CD4-positive, alpha-beta T cell treated with Interferon alpha-2 for 1 hour (primary cell): ENCODE measurements at places on chromosomes 6 and 20.

DNA sequence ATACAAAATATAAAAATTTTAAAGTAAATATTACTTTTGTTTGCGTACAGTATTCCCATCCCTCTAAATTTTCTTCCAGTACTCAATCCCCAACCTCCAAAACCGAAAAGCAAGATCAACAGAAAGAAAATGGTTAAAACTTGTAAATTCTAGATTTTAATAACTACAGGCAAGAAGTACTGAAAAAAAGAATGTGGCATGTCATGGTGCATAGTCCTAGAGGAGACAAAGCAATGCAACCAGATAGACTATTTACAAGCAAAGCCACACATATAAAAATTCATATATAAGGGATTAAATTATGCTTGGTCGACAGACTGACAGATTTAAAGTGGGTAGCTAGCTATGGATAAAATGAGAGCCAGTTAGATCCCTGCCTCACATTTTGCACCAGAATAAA is 56.5 kb upstream of the HFE start:
- DNase-seq, result no peak

DNA sequence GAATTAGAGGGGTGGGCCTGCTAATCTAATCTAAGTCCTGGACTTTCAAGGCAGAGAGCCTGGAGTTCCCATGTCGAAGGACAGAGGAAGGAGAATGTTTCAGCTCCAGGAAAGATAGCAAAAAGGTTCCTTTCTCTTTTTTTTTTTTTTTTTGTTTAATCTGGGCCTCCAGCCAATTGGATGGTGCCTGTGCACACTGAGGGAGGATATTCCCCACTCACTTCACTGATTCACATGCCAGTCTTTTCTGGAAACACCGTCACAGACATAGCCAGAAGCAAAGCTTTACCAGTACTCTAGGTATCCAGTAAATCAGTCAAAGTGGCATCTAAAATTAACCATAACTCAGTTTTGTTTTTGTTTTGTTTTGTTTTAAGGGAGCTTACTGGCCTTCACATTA is 721.1 kb downstream of the TENT5A start:
- no peak for DNase-seq

- DNase-seq, result no peak
Observed at GRCh38 chr20:33407796-33408195, 6.5 kb upstream of the CDK5RAP1 start.

GRCh38 chr6:24901698-24902328 is 33.9 kb downstream of the RIPOR2 start:
- DNase-seq, result no peak

DNA sequence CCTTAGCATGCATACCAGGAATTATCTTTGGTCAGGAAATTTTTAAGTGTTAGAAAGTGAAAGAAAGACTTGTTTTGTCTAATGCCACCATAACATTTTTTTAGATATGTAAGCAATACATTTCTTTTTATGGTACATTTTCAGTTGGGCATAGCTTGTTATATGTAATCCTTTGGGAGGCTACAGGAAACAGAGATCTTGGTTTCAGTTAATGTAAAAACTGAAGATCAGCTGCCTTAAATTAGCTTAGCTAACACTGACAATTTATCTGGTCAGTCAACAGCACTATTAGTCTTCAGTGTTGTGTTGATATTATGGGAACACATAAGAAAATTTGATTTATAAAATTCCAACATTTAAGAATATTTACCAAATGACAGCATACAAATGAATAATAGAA is 78.6 kb upstream of the SMIM8 start:
- no peak for DNase-seq

DNA sequence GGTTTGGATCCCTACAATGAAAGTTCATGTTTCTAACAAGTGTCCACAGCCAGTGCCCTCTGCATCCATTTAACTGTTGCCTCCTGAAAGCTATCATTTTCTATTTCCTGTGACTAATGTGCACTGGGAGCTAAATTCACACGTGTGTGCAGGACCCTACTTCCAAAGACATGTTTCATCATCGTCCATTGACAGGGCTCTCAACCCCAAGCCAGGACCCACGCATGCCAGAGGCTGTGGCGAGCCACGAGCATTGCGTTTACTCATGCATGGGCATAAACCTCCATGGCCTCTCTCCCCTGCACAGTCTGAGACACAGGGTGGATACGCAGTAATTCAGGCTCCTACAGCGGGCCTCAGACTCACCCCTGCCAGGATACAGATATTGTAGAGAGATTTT is 153.2 kb downstream of the MAFB start:
- DNase-seq, result no peak

DNA sequence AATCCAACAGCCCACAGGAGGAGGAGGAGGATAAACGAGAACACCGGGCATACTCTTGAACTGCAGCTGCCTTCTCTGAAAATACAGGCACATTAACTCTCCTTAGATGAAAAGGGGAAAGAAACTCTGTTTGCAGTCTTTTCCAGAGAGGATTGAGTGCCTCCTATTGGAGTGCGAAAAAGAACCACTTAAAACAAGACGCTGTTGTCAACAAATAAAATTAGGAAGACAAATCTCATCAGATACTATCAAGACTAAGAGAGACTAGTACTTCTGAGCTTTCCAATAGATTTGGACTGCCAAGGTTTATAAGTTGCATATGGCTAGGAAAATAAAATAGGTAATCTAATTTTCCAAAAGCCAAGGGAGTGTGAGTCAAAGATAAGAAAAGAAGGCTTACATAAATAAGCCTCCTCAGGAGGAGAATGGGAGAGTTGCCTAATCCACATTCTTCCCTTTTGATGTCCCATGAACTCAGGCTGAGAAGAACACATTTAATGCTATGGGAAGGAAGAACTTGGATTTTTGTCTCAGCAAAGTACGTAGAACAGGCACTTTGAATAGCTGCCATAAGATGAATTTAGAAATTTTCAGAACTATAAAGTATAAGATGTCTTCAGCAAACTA is 154.7 kb downstream of the ARHGAP18 start:
- DNase-seq, result no peak

GRCh38 chr6:144158133-144158532 is 7.8 kb downstream of the STX11 start:
- no peak for DNase-seq

GRCh38 chr6:130923350-130923749 is 96.1 kb downstream of the SMLR1 start:
- DNase-seq, result no peak

DNA sequence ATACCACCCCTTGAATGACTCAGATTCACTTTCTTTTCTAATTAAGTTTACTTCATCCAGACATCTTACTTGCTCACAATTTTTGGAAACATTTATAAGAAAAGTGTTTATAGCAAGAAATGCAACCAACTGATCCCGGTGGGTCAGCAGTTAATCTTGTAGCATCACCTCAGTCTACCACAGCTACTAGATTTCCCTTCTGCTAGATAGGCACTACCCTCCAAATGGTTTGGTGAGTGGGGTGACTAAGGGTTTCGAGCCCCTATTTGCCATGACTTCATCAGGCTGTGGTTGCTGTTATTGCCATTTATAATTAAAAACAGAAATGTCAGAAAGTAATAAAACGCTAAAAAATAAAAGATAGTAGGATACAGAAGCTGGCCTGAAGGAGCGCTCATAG is 930.1 kb upstream of the GJE1 start:
- no peak for DNase-seq

GRCh38 chr6:34531580-34532201 is 24.4 kb downstream of the SPDEF start:
- DNase-seq, result peak; percentile 65

DNA sequence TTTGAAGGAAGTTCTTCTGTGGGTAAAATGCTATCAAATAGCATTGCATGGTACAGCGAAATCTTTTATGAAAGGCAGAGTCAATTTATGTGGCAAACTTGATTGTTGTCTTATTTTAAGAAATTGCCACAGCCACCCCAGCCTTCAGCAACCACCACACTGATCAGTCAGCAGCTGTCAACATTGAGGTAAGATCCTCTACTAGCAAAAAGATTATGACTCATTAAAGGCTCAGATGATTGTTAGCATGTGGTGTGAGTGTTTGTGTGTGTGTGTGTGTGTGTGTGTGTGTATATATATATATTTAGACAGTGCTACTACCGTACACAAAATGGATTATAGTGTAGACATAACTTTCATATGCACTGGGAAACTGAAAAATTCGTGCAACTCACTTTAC is 27.8 kb downstream of the LRRN4 start:
- DNase-seq, result no peak

GRCh38 chr6:109441069-109441816 is 719 bp downstream of the SMPD2 start:
- DNase-seq, result peak; percentile 59

DNA sequence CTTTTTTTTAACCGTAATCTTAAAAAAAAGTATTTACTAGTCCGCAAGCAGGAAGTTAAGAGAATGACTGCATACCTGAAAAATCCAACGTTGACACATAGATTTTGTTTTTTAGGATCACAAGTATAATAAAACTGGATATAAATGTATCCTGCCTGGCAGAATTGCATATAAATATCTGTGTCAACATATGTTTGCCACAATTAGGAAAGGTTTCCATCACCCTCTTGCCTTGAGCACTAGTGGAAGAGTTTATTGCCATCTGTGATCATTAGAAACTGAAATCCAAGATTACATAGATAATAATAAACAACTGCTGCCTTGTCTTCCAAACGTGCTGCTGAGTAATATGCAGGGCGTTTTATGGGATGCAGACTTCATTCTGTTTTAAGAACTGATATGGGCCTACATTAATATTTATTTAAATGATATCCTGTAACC is 27.9 kb downstream of the PLEKHG1 start:
- DNase-seq, result no peak

GRCh38 chr6:53109612-53110011 is 39.0 kb downstream of the GCM1 start:
- DNase-seq, result no peak

DNA sequence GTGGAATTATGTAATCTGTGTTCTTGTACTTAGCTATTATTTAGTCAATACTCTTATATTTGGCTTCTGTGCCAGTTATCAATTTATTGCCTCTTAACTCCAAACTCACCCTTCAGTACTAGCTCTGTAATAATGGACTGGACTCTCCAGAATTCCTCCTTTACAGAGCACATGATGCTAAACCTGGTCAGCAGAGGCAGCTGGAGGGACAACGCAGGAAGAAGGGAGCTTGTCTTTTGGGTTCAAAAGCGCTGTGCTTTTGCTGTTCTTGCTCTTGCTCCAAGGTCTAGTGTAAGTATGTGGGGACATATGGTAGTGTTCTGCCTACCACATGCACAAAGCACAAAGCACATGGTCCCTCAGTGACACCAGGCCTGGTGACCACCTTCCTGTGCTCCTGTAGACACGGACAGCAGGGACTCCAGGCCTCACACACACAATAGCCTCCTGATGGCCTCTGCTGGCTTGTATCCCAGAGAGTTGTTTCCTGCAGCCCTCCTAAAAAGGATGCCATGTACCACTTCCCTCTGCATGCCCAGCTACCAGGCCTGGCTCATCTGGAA is 46.1 kb downstream of the CHD6 start:
- DNase-seq, result no peak

GRCh38 chr6:70531133-70531532 is 35.6 kb upstream of the SDHAF4 start:
- DNase-seq, result no peak

DNA sequence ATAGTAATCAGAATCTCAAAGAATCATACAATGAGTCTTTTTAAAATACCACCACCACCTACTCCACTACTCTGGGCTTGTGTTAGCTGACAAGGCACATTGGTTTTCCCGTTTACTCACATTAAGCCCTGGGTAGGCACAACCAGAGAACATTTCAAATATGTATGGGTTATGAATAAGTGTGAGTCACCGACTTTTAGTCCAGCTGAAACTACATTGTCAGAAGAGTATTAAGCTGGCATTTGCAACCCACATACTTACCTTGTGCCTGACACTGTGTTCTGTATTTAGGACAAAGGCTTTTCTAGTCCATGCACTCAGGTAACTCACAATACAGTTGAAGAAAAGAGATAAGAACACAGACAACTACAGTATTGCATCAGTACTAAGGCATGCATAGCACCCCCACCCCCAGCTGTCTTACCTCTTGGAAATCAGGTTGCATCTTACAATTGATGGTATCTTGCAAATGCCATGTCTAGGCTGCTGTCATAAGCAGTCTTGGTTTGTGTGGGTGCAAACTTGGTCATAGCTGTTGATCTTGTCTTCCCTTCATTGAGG is 40.3 kb upstream of the AHI1 start:
- peak; percentile 20 for DNase-seq

GRCh38 chr6:6560909-6561308 is 27.6 kb upstream of the LY86 start:
- no peak for DNase-seq

- DNase-seq, result no peak
Observed at GRCh38 chr6:42962502-42963178, 2.1 kb downstream of the GNMT start.

GRCh38 chr6:5851261-5851757 is 155.4 kb downstream of the NRN1 start:
- DNase-seq, result peak; percentile 77

GRCh38 chr6:144360401-144360800 is 75.3 kb downstream of the UTRN start:
- DNase-seq, result no peak

GRCh38 chr20:11212272-11212671 is 538.5 kb upstream of the JAG1 start:
- DNase-seq, result no peak

DNA sequence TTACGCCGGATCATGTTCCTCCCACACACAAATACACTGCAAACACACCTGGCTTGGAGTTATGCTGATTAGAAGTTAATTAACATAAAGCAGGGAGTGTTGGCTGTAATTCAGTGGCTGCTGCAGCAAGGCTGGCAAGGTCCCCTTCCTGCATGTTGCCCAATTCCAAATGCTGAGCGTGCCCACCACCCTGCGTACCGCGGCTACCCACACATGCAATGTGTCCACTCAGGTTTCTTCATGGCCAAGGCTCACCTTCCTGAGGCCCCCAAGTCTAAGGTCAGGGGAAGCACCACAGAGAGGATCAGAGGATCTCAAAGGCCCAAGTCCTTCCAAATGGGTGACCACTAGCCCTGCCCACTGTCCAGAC is 11.6 kb upstream of the PRND start:
- no peak for DNase-seq

DNA sequence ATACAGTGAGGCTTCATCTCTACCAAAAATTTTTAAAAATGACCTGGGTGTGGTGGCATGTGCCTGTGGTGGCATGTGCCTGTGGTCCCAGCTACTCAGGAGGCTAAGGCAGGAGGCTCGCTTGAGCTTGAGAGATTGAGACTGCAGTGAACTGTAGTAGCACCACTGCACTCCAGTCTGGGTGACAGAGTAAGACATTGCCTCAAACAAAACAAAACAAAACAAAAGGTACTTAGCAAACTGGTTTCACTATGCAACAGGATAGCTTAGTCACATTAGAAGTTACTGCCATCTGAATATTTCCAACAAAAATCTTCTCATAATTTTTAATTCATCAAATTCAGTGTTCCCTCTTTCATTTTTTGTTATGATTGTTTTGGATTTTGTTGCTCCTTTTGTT is 137.9 kb downstream of the QRSL1 start:
- DNase-seq, result no peak
